Stimulated activated CD4-positive, alpha-beta T cell treated with anti-CD3 and anti-CD28 coated beads, Interleukin-15, amount 100 ng/mL, for 1 hour (primary cell): ENCODE measurements at places on chromosomes 13 and 19.

GRCh38 chr19:17183271-17183761 is 31.8 kb upstream of the USE1 start:
- DNase-seq, result no peak

- no peak for DNase-seq
Observed at GRCh38 chr19:10431943-10432735, 11.8 kb downstream of the PDE4A start.

DNA sequence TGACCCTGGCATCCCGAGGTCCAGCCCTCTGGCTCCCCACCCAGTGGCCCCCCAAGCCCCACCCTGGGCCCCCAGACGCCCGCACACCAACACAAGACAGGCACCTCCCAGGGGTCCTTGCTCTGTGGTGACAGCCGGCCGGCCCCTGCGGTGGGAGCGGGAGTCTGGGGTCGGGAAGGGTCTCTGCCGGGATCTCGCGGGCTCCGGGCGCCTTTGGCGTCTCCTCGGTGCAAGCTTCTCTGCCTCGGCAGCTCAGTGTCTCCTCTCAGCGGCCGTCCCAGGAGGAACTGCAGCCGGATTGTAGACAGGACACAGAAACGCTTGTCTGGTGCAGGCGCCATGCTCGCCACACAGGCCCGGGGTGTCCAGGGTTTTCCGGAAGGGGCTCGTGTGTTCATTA is 43.7 kb downstream of the TMEM255B start:
- no peak for DNase-seq

DNA sequence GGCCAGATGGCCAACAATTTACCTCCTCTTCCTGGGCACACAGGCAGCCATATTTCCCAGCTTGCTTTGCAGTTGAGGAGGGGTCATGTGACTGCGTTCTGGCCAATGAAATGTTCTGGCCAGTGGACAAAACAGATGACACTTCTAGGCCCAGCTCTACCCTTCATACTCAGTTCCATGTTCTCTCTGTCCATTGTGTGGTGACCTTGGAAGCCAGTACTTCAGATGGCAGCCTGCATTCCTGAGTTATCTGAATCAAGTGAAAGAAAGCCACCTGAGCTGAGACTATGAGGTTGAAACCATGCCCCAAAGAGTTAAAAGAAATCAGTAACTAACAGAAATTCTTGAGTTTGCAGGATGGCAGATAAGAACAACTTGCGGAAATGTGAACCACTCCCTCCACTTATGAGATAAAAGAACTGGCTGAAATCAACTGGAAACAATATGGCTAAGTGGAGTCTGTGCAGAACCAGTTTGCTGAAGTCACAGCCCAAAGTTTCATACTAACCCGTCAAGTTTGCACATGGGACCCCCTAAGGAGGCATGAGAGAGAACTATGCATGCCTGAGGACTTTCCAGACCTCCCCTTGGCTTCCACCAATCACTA is 8.1 kb downstream of the FAM187B start:
- DNase-seq, result no peak

DNA sequence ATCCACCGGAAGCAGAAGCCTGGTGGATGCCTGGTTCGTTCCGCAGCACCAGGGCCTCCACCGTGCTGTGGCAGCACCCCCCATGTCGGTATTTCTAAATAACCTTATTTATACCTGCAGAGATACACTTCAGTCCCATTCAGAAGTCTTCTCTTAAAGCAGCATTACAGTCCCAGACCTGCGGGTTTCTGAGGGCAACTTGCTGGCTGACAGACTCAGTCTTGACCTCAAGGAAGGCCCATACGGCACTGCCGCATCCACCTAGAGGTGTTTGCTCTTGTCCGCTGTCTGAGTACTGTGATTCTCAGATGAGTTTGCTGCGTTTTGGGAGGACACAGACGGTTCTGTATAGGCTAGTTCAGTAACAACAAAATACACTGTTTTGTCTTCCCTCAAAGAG is 16.9 kb upstream of the TEX29 start:
- DNase-seq, result no peak

GRCh38 chr19:18490728-18491127 is 31.1 kb downstream of the ELL start:
- DNase-seq, result no peak

- no peak for DNase-seq
Observed at GRCh38 chr13:39100996-39101738, 62.9 kb downstream of the NHLRC3 start.

GRCh38 chr13:43484432-43485225 is 302.1 kb downstream of the ENOX1 start:
- no peak for DNase-seq

- no peak for DNase-seq
Observed at GRCh38 chr19:16652854-16653253, 7.1 kb downstream of the SMIM7 start.

DNA sequence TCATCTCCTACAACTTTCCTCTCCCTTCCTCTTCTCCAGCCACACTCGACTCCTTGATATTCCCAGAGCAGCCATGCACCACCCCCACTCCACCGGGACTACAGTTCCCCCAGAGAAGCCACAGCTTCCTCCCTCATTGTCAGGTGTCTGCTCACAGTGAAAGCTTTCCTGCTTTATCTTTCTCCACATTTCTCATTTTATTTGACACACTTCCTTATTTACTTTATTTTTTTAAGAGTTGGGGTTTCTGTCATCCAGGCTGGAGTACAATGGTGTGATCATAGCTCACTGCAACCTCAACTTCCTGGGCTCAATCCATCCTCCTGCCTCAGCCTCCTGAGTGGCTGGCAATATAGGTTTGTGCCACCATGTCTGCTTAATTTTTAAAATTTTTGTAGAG is 464.6 kb downstream of the MYO16 start:
- DNase-seq, result no peak

DNA sequence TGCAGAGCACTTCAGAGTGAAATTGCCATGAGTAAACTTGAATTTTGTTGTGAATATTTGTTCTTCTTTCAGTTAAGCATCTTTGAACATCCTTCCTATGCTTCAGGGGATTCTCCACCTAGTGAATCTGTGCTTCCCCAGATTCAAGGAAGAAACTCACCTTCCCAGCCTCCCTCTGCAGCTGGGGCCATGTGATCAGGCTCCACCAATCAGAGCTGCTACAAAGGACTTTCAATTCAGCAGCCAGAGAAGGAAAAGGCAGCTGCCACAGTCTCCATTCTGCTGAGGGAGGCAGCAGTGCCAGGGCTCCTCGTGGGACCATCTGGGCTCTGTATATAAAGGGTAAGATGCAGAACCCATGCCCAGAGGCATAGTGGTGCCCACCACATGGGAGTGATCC is 89.7 kb upstream of the SIAH3 start:
- no peak for DNase-seq

DNA sequence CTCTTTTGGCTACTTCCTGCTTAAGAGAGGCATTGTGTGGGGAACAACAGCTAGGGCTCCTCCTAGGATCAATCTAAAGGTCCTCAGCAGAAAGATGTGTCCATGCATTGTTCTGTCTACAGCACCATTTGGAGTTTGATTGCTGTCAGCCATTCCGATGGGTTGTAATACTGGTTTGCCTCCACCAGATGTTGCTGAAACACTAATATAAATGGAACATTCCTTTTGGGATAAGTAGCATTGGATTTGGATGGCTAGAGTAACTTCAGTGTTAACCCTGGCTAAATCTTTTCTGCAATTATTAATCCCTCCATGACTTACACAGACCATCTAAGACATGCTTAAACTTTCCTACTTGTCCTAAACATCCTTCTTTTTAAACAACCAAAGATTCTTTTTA is 104.2 kb downstream of the TDRD3 start:
- DNase-seq, result no peak

- DNase-seq, result no peak
Observed at GRCh38 chr13:51006067-51006845, 96.7 kb downstream of the RNASEH2B start.

DNA sequence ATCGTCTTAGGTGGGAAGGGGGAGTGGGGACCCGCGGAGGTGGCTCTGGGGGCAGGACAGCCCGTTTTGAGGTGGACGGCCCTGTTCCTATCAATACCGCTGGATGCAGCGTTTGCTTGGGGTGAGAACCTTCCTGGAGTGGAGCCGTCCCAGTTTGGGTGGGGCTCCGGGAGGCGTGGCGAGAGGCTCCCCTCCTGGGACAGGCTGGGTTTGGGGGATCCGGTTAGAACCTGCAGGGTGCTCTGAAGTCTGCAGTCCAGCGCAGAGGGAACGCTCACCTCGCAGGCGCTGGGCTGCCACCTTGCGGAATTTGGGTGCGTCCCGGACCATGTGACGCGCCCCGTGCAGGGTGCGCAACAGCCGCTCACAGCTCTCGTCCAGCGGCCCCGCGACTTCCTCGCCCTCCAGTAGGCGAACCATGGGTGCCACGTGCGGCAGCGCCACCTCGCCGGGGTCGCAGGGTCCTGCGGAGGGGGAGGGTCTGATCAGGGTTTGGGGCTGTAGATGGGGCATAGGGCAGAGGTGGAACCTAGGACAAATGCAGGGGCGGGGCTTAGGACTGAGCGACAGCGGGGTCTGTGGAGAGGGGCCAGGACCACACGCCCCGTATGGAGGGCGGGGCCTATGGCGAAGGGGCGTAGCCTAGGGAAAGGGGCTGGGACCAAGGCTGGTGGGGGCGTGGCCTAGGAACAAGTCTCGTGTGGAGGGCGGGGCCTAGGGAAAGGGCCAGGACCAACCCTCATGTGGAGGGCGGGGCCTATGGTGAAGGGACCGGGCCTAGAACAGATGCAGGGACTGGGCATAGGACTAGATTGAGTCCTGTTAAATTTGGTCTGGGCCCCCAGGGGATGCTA is 13.8 kb downstream of the SH2D3A start:
- DNase-seq, result peak; percentile 55

GRCh38 chr13:33236021-33236420 is 49.5 kb downstream of the STARD13 start:
- DNase-seq, result no peak

DNA sequence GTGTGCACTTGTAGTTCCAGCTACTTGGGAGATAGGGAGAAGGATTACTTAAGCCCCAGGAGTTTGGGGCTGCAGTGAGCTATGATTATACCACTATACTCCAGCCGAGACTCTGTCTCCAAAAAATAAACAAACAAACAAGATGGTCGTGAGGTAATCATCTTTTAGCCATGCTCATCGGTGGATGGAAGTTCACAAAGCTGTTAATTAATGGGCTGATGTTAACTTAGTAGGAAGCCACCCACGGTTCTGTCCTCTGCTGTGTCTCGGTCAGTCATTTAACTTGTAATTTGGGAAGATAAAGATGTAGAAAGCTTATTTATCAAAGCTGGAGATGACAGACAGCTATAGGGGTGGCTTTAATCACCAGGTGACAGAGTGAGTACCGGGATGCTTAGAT is 64.9 kb downstream of the ARHGEF18 start:
- no peak for DNase-seq

DNA sequence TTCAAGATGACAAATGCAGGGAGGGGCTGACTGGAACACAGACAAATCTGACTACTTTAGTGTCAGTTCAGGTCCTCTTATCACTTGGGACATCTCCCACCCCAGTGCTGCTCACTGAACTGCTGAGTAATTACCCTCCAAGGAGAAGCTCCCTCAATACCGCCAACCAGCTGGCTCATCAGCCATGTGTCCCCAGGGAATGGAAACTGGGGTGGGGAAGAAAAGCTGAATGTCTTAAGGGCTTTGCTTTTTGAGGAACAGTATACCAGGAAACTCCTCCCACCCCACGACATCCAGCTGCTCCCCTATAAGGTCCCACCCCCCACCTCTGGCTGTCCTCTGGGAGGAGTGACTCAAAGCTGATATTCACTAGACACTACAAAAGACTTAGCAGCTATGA is 2.0 kb downstream of the ZNF823 start:
- DNase-seq, result no peak

DNA sequence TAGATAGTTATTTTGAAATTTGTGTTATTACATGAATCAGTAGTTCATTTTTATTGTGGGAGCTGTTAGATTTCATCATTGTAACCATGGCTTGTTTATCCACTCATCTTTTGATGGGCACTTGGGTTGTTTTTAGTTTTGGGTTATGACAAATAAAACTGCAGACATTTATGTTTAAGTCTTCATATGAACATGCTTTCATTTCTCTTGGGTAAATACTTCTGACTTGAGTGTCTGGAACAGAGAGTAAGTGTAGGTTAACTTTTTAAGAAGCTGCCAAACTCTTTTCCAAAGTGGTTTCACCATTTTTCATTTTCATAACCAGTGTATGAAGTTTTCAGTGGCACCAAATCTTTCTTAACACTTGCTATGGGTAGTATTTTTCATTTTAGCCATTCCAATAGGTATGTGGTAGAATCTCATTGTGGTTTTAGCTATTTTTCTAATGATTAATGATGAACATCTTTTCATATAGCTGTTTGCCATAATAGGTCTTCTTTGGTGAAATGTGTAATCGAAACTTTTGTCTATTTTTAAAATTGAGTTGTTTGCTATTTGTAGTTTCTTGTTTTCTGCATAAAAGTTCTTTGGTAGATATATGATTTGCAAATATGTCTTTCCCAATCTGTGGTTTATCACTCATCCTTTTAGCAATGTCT is 17.9 kb downstream of the SLAIN1 start:
- DNase-seq, result no peak

DNA sequence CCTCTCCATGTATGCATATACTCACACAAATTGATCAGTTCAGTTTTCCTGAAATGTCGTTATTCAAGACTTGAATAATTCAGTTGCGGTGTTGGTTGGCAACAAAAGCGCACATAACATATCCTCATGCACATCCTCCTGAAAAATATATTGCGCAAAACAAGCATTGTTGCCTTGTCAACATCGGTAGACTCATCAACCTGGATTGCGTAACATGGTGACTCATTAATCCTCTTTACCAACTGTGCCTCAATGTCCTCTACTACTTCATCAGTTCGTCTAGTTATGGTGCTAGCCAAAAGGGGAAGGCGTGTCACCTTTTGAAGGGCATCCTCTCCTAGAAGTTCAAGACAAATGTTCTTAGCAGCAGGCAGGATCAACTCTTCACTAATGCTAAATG is 357.7 kb downstream of the LMO7 start:
- DNase-seq, result no peak

GRCh38 chr19:56120371-56121179 is 520 bp downstream of the ZNF787 start:
- peak; percentile 62 for DNase-seq

- DNase-seq, result no peak
Observed at GRCh38 chr13:111893071-111893606, 173.8 kb upstream of the SOX1 start.

DNA sequence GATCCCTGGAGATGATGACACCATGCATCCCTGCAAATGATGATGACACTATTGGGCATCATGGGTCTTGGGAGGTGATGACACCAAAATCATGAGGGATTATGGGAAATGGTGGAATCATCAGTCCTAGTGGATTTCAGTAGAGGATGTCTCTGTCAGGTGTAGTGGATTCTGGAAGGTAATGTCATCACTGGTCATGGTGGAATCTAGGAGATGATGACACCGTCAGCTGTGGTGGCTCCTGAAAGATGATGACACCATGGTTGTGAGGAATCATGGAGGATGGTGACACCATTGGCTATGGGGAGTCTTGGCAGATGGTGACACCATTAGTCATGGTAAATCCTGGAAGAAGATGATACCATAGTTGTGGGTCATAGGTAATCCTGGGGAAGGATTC is 11.9 kb downstream of the SHISA7 start:
- DNase-seq, result no peak

DNA sequence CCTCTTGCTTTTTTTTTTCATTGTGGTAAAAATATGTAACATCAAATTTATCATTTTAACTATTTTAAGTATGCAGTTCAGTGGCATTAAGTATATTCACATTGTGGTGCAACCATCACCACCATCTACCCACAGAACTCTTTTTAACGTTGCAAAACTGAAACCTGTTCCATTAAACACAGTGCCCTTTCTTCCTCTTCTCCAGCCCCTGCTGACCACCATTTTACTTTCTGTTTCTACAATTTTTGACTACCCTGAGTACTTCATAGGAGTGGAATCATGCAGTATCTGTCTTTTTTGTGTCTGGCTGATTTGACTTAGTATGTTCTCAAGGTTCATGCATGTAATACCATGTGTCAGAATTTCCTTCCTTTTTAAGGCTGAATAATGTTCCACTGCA is 153.1 kb downstream of the FGF9 start:
- DNase-seq, result no peak
